Activated T-helper 1 cell treated with anti-CD3 and anti-CD28 coated beads, Interleukin-12 subunit alpha, Interleukin-12 subunit beta, Interleukin-2, Interleukin-4 antibody, amounts not matched to agents 30 ng/mL and 10 ng/mL and 1 ng/mL, durations not matched to agents 14 hours and 24 hours and 36 hours (primary cell): ENCODE measurements at places on chromosomes 2 and 18. TPM values are rescaled to one million over a fixed set of nuclear protein-coding genes. Genes with fewer than 3 reads are reported as not detected.
A peak's percentile ranks its signal among the peaks of the same experiment; 100 is the strongest.

DNA sequence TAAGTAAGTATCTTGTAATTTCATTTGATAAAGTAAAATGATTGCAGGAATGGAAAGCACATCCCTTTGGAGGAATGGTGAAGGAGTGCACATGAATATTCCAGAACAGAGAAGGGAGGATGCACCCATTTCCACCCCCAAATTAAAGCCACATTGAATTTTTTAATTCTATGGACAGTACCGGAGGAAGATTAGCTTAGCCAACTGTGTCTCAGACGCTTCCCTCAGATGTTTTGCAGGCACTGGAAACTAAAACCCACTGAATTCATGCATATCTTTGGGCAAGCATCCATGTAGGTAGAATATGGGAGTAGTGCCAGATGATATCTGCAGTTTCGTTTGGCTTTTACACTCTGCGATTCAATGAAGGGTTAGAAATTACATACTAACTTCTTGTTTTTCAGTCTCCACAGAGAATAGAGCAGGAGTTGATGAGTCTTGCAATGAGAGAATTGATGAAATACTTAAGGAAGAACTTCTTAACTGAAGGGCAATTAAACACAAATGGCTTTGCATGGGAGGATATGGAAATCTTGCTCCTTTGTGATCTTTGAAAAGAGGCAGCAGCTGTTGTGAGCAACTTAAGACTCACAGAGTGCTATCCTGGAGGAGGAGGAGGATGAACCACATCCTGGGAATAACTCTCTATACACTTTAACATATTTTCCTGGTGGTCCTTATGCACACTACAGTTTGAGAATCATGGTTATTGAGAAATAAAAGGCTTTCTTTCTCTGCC lies 71.7 kb upstream of the MYO3B start:
- no peaks in the 10 kb centered on the region for H3K4me1 ChIP-seq
- no peaks in the 10 kb centered on the region for H3K36me3 ChIP-seq
- H3K27me3 ChIP-seq: peaks cover 6% of the 10 kb centered on the region
- no peak for DNase-seq
- no peak overlapping the region for H3K27ac ChIP-seq

GRCh38 chr2:187429989-187430388 lies 18.1 kb downstream of the CALCRL start:
- no peaks in the 10 kb centered on the region for H3K36me3 ChIP-seq
- H3K27ac ChIP-seq: no peak overlapping the region

DNA sequence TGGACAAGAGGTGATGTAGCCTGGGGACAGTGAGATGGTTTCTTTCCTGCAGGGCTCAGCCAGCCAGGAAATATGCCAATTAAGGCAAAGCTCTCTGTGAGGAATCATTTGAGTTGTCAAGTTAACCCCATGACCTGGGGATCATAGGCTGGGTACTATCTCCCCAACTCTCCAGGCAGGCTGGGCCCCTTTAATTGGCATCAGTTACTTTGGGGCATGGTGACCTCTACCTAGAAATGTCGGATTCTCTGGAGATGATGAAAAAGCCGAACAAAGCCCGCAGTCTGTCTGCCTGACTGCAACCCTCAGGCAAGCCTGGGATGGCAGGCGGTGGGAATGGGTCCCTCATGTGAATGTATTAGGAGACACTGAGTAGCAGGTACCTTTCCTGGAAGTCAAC lies 193.5 kb upstream of the SMAD2 start:
- no peak for DNase-seq
- H3K36me3 ChIP-seq: no peaks in the 10 kb centered on the region
- no peak overlapping the region for H3K27ac ChIP-seq
- peaks cover 41% of the 10 kb centered on the region for H3K4me1 ChIP-seq
- no peak overlapping the region for H3K4me3 ChIP-seq

GRCh38 chr2:71223767-71224333 lies 3.1 kb downstream of the PAIP2B start:
- no peak overlapping the region for H3K27ac ChIP-seq
- H3K27me3 ChIP-seq: peaks cover 3% of the 10 kb centered on the region
- no peak for DNase-seq

- no peaks in the 10 kb centered on the region for H3K27me3 ChIP-seq
- H3K27ac ChIP-seq: no peak overlapping the region
- peaks cover 31% of the 10 kb centered on the region for H3K36me3 ChIP-seq
These were observed 55.4 kb downstream of the KLF7 start for GRCh38 chr2:207110310-207110709.

DNA sequence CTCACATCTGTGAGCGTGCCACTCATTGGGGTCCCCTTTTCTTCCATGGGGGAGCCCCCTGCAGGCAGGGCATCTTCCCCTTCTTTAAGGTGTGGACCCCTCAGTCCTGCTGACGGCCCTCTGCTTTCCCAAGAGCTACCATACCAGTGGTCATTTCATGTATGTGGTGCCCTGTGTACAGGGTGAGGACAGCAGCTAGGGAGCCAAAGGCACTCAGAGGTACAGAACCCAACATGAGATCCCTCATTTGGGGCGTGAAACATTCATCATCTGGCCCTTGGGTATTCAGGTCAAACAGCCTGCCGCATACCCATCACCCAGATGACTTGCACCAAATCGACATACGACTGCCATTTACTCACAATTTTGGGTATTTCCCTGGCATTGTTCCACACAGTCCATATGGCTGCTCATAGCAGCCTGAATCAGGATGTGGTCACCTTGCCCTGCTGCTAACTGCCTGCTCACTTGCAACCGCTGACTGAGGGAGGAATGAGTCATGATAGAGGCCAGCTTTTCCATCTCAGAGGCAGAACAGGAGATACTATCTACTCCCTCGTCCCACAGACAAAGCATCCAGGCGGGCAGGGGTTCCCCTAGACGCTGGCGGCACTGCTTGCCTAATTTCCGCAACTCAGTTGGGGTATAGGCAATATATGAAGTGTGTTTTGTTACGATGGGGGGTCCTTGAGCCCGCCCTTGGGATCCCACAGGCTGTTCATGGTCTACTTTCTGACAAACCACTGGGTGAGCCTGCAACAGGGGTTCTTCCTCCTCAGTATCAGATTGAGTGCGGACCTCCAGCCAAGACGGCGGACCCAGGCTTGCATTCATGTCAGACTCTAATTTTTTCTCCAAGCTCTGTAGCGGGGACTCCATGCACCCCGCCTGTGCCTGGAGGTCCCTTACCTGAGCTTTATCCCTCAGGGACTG lies 228.6 kb downstream of the SATB2 start:
- H3K36me3 ChIP-seq: no peaks in the 10 kb centered on the region
- H3K27me3 ChIP-seq: no peaks in the 10 kb centered on the region
- DNase-seq: peak; percentile 1

Gene TMEM247
- total RNA-seq: not detected in 2 replicates

Gene TUBA4B
- total RNA-seq: not detected in 2 replicates

Gene KCNS3
- 0.07 TPM in 1 of 2 replicates, not detected in the other for total RNA-seq

Gene DNAJC5G
- total RNA-seq: not detected in 2 replicates
